NCI-H187 (cell line): ENCODE measurements at places on chromosomes 13 and 19.

DNA sequence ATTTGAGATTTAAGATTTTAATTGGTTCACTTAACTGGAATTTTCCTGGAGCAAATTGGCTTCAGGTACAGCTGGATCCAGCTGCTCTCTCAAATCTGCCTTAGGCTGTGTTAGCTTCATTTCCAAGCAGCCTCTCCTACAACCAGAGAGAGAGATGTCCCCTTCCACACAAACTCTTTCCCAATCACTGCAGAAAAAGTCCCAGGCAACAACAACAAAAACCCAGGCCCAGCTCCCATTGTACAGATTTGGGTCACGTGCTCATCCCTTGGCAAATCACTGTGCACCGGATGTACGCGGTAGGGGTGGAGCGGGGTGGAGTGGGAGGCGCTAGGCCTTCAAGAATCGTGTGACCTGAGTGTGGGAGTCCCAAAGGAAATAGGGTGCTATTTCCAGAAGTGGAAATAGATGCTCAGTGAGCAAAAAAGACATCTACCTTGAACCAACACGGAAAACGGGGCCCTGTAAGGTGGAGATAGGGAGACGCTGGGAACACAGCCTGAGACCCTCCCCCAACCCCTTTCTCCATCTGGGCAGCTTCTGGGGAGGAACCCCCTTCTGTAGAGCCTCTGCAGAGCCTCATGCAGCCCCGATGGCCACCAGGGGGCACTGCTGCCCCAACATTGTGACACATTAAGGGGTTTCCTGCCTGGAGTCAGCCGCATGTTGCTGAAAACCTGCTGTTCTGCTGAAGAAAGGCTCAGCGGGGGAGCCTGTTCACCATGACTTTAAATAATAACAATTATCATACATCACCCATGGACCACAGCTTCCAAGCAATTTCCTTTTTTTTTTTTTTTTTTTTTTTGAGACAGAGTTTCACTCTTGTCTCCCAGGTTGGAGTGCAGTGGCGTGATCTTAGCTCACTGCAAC lies 25.4 kb downstream of the HPN start:
- no peak for DNase-seq

- DNase-seq: no peak
Measured at GRCh38 chr19:48842789-48843162, 6.5 kb upstream of the HSD17B14 start.

DNA sequence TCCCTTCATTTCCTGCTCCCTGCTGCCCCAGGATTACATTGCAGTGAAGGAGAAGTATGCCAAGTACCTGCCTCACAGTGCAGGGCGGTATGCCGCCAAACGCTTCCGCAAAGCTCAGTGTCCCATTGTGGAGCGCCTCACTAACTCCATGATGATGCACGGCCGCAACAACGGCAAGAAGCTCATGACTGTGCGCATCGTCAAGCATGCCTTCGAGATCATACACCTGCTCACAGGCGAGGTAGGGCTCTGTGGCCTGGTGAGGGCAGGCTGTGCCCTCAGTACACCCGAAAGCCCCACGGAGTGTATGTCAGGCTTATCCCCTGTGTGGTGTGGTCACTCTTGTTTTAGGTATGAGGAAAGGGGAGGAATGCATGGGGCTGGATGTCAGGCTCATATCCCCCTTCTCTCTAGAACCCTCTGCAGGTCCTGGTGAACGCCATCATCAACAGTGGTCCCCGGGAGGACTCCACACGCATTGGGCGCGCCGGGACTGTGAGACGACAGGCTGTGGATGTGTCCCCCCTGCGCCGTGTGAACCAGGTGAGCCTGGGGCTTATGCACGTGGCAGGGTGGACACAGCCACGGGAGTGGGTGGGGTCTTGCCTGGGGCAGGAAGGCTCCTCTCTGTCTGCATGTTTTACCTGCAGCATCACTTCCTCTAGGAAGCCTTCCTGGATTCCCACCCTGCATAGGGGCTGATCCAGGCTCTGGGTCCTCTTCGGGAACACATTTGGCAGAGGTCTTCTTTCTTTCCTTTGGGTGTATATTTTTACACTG lies 2.3 kb upstream of the RNF225 start:
- no peak for DNase-seq

DNA sequence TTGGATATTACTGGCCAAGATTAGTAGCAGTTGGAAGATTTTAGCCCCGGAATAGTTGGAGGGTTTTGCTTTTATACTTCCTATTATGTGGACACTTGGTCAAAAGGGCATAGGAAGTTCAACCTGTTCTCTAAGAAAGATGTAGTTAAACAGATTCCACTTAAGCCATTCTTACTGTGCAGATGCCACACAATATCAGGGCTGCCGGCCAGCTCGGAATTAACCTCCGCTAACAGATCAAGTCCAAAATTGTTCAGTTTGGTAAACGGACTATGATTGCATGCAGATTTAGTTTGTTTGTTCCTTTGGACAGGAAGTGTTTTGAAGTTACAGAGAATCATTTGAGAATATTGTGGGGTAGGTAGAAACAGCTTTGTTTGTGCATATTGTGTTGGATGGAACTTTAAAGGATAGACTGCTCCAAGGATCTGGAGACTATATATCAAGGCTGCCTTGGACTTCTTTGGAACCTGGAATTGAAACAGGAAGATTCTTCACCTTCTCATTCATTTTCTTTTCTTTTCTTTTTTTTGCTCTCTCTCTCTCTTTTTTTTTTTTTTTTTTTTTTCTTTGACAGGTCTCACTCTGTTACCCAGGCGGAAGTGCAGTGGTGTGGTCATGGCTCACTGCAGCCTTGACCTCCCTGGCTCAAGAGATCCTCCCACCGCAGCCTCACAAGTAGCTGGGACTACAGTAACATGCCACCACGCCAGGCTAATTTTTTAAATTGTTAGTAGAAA lies 5.0 kb upstream of the SPRY2 start:
- no peak for DNase-seq

DNA sequence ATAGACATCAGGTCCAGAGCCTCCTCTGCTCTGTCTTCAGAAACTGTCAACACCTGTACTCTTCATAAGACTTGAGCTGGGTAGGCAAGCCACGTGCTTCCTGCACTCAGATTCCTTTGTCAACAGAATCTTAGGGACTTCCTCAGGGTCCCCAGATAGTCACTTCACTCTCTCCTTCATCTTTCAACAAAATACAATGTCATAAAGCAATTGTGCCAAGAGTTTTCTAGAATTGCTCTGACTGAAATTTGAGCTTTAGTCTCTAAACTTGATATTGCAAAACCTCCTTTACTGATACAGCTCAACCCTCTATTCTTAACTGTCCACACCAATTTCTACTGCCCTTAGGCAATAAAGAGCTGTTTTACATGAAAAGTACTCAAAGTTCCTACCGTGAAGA lies 179.9 kb downstream of the IRS2 start:
- no peak for DNase-seq

GRCh38 chr13:23418776-23419683 lies 14.5 kb downstream of the SACS start:
- DNase-seq: no peak

DNA sequence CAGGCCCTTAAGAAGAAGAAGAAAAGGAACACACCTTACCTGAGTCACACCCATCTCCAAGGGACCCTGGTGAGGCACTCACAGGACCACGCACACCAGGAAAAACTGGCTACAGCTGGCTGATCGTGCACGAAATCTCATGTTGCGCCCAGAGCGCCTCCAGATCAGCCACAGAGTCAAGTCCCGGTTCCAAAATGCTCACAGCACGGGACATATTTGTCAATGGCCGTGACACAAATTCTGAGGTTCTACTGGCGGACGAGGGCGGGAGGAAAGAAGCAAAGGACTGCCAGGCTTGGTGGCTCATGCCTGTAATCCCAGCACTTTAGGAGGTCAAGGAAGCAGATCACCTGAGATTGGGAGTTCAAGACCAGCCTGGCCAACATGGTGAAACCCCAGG lies 21.5 kb downstream of the SH3GL1 start:
- DNase-seq: no peak

- DNase-seq: no peak
Measured at GRCh38 chr19:11649941-11650340, 52.7 kb downstream of the ZNF627 start.

- no peak for DNase-seq
Measured at GRCh38 chr19:58544591-58545285, 874 bp downstream of the TRIM28 start.

DNA sequence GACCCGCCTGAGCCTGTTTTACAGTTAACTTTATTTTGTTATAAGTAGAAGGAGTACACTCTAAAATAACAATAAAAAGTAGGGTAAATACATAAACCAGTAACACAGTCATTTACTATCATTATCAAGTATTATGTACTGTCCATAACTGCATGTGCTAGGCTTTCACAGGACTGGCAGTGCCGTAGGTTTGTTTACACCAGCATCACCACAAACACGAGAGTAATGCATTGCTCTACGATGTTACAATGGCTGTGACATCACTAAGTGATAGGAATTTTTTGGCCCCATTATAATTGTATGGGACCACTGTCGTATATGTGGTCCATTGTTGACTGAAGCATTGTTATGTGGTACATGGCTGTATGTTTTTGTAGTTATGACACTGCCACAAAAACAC lies 41.3 kb upstream of the SLC7A9 start:
- no peak for DNase-seq

DNA sequence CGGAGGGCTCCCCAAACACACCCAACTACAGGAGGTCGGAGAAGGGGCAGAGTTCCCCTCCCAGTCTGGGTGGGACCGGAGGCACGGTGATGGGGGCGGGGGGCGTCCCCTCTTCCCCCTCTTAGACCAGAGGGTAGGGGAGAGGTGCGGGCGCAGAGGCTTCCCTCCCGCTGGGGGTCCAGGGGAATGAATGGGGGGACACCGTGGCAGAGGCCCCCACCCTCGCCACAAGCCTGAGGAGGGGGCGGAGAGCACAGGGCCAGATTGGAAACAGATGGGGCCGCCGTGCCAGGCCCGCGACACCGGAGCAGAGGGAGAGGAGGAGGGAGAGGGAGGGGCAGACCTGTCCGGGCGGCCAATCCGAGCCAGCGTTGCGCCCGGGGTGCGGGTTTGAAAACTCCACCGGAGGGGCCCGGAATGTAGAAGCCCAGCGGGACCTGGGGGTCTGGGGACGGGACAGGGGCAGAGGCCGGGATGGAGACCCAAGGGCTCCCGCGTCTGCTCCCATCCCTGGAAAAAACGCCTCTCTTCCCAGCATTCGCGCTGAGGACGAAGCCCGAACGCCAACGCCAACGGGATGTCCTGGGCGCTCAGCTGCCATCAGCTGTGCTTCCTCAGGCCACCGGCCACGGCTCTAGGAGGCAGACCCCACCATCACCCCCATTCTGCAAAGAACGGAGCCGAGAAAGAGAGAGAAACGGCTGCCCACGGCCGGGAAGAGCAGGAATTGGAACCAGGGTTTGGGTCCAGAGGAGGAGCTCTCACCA lies 46.8 kb downstream of the PTPRS start:
- no peak for DNase-seq

DNA sequence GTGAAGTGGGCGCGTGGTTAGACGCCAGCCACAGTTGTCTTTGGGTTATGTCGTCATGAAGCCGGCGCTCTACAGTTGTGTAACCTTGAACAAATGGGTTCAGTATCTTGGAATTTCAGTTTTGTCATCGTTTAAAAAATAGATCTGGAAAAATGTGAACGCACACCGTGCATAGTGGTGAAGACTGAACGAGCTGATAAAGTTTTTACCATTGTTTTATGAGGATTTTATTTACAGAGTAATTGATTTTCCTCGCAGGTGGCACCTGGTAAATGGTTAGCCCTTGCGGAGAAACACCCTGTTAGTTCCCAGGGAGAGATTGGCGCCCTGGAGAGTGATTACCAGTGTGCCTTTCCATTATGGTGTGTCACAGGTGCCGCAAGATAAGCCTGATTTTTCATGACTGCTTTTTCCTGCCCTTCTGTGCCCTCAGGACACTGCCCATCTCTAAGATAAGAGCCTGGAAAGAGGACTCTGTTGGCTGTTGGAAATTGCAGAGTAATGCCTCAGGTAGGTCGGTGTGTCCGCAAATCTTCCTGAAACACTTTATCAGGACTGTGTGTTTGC lies 577 bp downstream of the ZNF181 start:
- peak; percentile 58 for DNase-seq

GRCh38 chr13:95679722-95680121 lies 2.8 kb downstream of the DNAJC3 start:
- DNase-seq: no peak

- DNase-seq: no peak
Measured at GRCh38 chr13:73059460-73060250, 850 bp downstream of the KLF5 start.

DNA sequence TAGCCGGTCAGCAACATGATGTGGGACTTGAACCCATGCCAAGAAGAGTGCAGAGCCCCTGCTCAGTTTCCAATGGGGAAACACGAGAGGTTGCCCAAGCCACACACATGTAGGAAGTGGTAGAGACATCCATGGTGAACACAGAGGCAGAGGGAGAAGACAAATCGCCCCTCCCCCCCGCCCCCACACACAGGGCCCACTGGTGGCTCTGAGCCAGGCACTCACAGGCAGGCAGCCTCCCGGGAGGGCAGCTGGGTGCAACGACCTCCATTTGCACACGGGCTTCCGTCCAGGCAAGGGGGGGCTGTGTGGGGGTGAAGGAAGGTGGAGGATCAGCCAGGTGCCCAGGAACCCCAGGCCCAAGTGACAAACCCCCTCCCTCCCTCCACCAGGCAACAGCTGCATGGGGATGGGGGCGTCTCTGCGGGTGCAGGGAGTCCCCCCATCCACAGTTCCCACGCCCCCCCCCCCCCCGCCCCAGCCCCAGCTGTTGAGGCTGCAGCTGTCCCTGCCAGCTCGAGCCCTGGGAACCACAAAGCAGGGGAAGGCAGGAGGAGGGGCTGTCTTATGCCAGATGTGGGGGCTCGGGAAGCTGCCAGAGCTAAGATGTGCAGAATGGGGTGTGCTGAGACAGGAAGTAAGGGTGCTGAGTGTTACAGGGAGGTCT lies 3.4 kb downstream of the NOTCH3 start:
- DNase-seq: no peak

DNA sequence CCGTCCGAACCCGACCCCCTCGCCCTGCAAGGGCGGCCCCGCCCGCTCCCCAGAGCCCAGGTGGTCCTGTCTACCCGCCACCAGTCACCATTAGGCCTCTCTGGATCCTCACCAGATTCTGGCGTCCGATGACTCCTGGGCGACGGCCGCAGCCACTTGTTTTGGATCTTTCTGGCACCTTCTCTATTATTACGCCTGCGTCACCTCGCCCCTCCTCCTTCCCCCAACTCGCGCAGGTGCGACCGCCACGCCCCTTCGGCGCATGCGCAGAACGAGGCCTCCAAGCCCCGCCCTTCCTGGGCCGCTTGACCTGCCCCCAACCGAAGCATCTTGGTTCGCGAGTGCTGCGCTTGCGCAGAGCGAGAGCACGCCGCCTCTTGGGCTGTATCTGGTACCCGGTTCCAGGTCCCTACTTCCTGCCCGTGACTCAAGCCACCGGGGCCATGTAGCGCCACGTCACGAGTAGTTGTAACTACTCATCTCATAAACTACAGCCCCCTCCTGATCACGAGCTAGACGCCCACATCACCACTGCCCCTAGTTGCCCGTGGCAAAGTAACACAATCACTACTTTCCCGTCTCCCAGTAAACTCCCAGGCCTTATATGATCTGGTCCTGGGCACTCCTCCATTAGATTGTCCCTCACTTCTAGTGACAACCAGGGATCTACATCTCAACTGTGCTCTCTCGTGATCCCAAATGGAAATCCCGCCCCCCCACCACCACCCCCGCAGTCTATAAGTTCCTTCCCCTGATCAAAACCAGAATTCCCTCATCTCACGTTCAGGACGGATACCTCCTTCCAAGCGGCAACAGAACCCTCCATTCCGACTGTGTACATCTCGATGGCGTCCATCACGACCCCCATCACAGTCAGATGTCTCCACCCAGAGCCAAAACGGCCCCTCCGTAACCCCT lies at the start of gene DEDD2:
Gene DEDD2 (minus strand): TSS at position 158 of the 918 bp plus-strand sequence. CDS start 670 bp downstream, outside the sequence.
- DNase-seq: peak; percentile 95
